ENCODE measurements at places on chromosomes 12 and 14. TPM values are rescaled to one million over a fixed set of nuclear protein-coding genes. Genes with fewer than 3 reads are reported as not detected.

Gene DAAM1
- total RNA-seq: 32.4 TPM

Gene GALNT4
- total RNA-seq: 2.6 TPM

Gene PTPRO
- 2.4 TPM for total RNA-seq

DNA sequence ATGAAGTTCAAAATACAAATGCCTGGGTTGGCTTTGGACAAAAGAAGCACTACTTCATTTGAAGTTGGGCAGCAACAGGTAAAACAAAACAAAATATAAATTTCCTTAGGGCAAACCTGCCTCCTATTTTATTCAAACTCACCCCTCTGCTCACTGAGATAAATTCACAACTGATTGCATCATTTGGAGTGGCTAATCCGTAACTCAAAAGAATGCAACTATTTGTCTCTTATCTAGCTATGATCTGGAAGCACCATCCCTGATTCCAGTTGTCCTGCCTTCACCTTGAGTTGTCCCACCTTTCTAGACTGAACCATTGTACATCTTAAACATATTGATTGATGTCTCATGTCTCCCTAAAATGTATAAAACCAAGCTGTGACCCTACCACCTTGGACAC, 145.0 kb downstream of the CCER1 start:
- H3K27ac ChIP-seq: no peak overlapping the region
- DNase-seq: no peak
- no peaks in the 10 kb centered on the region for H3K36me3 ChIP-seq
- H3K4me3 ChIP-seq: no peak overlapping the region

- H3K4me1 ChIP-seq: no peaks in the 10 kb centered on the region
- H3K27ac ChIP-seq: no peak overlapping the region
- H3K36me3 ChIP-seq: peaks cover 2% of the 10 kb centered on the region
- no peak overlapping the region for H3K4me3 ChIP-seq
Measured at GRCh38 chr12:43776498-43776897, 17.7 kb downstream of the IRAK4 start.

- H3K27ac ChIP-seq: no peak overlapping the region
- no peaks in the 10 kb centered on the region for H3K36me3 ChIP-seq
- H3K27me3 ChIP-seq: peaks cover 23% of the 10 kb centered on the region
- no peak for DNase-seq
- H3K4me3 ChIP-seq: no peak overlapping the region
- H3K4me1 ChIP-seq: no peaks in the 10 kb centered on the region
Measured at GRCh38 chr14:99791476-99792209, 1.6 kb upstream of the EML1 start.

GRCh38 chr14:54673193-54674045, 106.5 kb downstream of the SAMD4A start:
- H3K27ac ChIP-seq: no peak overlapping the region
- no peak overlapping the region for H3K4me3 ChIP-seq
- H3K4me1 ChIP-seq: peaks cover 14% of the 10 kb centered on the region
- H3K27me3 ChIP-seq: no peaks in the 10 kb centered on the region

GRCh38 chr12:57630891-57631433, 2.0 kb downstream of the B4GALNT1 start:
- no peak overlapping the region for H3K27ac ChIP-seq
- H3K27me3 ChIP-seq: peaks cover 23% of the 10 kb centered on the region
- no peak overlapping the region for H3K4me3 ChIP-seq
- no peaks in the 10 kb centered on the region for H3K36me3 ChIP-seq

GRCh38 chr12:48995086-48995879, 3.9 kb downstream of the DDN start:
- no peaks in the 10 kb centered on the region for H3K36me3 ChIP-seq
- H3K27ac ChIP-seq: no peak overlapping the region
- no peak for DNase-seq
- H3K4me1 ChIP-seq: peaks cover 29% of the 10 kb centered on the region

- peaks cover 23% of the 10 kb centered on the region for H3K4me1 ChIP-seq
- H3K27ac ChIP-seq: no peak overlapping the region
- no peak overlapping the region for H3K4me3 ChIP-seq
- H3K27me3 ChIP-seq: no peaks in the 10 kb centered on the region
- DNase-seq: no peak
Measured at GRCh38 chr12:121796855-121797751, 3.6 kb upstream of the RHOF start.

All from GM12878 (cell line).